ENCODE measurements at places on chromosomes 16 and 17.

DNA sequence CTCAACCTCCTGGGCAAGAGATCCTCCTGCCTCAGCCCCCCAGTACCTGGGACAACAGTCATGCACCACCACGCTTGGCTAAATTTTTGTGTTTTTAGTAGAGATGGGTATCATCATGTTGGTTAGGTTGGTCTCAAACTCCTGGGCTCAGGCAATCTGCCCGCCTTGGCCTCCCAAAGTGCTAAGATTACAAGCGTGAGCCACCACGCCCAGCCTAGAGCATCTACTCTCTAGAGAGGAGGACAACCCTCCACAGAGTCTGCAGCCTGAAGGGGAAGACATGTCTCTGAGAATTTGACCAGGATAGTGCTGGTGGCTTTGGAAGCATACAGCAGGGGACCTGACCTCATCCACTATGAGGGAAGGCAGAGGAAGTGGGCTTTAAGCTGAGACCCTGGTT is 4.7 kb upstream of the GRB2 start:
- no peak for DNase-seq

GRCh38 chr16:23523876-23524385 is 13.6 kb upstream of the GGA2 start:
- DNase-seq, result no peak

GRCh38 chr16:77591347-77591746 is 131.0 kb upstream of the NUDT7 start:
- no peak for DNase-seq

GRCh38 chr17:75645889-75646637 is 12.8 kb downstream of the SMIM5 start:
- DNase-seq, result no peak

- no peak for DNase-seq
Observed at GRCh38 chr16:53501216-53501859, 1.7 kb downstream of the AKTIP start.

DNA sequence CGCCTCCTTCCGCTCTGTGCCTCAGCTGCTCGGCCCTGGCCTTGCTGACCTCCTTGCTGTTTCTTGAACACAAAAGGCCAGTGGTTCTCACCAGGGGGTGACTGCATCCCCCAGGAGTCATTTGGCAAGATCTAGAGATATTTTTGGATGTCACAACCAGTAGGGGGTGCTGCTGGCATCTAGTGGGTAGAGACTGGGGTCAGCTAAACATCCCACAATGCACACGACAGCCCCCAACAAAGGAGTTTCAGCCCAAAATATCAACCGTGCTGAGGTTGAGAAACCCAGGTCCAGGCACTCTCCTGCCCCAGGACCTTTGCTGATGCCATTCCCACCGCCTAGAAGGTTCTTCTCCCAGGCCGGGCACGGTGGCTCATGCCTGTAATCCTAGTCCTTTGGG is 39.7 kb downstream of the ABCC6 start:
- DNase-seq, result no peak

- DNase-seq, result no peak
Observed at GRCh38 chr17:27268394-27269085, 25.4 kb upstream of the WSB1 start.

DNA sequence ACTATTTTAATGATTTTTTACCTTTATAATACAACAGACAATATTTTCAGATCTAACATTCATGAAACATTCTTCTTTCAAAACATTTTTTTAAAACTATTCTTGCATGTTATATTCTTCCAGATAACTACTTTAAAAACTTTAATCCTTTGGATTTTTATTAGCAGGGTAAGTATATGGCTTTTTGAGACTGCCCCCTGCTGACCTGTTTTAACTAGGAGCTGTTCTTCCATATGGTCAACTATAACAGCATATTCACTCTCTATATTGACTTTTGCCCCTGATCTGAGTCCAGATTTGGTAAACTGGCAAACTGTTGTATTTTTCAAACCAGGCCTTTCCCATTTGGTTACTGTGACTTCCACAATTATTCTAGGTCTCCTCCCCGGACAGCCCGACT is 16.5 kb downstream of the ZNF18 start:
- DNase-seq, result no peak

DNA sequence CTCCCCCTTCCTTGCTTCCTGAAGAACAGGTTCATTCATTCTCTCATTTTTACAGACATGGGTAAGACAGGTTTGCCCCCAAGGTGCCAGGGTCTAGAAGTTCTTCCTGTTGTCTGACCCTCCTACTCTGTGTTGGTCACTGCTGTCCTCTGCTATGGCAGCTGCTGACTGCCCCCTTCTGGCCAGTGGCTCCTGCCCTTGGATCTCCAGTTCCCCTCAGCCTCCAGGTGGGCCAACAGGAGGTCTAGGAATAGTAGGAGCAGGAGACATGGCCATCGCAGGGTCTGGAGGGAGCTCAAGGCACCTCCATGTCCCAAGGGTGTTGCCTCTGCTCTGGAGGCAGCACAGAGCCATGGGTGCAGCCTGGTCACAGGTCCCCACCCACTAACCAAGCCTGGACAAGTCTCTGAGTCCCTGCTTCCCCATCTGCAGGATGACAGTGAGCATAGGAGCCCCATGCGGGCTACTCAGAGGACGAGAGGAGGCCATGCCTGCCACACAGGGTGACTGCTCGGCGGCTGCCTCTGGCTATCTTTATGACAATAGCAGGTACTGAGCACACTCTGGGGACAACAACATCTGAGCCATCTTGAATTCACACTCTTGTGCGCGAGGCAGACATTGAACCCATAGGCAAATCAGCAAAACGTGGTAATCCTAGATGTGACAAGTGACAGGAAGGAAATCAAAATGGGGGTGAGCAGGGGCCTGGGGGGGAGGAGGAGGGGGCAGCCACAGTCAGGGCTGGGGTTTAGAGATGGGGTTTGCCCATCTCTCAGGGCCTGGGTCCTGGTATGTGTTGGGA is 27.0 kb upstream of the NXPH3 start:
- no peak for DNase-seq

DNA sequence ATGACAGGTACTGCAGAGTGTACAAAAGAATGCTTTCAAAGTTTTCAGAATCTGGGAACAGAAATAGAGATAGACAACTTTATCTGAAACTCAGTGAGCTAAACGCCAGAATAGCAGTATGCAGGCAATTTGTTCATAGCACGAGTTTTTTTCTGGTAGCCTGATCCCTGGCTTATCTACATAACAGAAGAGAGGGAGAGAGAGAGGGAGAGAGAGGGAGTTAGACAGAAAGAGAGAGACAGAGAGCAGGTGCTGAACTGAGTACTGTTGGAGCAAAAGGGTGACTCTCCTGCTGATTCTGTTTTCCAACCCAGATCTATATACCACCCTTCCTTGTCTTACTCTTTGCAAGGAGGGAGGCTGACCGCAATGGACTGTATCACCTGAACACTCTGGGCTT is 388.0 kb upstream of the CA10 start:
- DNase-seq, result no peak

- no peak for DNase-seq
Observed at GRCh38 chr16:24721830-24722238, 7.6 kb upstream of the TNRC6A start.

DNA sequence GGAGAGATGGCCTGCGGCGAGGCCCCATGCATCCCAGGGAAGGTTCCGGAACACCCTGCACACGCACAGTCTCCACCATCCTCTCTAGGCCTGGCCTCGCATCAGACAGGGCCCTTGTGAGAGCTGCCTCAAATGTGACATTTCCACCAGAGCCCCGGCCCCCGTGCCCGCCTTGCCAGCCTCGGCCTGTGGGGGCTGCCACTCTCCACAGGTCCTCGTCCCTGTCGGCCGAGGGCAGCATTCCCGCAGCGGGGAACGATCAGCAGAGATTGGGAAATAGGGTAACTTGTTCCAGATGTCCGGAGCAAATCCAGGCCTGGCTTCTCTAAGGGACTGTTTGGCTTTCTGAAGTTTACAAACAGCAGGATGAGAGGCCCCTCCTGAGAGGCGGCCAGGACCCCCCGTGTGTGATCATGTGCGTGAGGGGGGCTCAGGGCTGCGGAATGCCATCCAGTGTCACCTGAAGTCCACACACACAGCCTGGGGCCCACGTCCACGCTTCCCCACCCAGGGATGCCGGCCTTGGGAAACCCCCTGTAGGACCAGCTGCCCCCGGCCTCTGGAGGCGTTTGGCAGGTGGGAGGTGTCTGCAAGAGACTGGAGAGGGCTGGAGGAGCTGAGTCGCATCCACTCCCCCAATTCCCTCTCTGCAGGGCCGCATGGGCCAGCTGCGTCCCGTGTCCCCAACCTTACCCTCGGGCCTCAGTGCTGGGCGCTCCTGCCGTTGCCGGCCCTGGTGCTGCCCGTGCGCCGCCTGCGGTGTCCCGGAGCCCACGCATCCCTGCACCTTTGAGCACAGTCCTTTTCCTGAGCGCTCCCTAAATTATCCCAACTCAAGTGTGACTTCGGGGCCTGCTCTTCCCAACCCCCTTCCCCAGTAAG is 70.4 kb downstream of the ZDHHC7 start:
- no peak for DNase-seq

GRCh38 chr17:57441270-57441600 is 184.9 kb downstream of the MSI2 start:
- DNase-seq, result no peak

DNA sequence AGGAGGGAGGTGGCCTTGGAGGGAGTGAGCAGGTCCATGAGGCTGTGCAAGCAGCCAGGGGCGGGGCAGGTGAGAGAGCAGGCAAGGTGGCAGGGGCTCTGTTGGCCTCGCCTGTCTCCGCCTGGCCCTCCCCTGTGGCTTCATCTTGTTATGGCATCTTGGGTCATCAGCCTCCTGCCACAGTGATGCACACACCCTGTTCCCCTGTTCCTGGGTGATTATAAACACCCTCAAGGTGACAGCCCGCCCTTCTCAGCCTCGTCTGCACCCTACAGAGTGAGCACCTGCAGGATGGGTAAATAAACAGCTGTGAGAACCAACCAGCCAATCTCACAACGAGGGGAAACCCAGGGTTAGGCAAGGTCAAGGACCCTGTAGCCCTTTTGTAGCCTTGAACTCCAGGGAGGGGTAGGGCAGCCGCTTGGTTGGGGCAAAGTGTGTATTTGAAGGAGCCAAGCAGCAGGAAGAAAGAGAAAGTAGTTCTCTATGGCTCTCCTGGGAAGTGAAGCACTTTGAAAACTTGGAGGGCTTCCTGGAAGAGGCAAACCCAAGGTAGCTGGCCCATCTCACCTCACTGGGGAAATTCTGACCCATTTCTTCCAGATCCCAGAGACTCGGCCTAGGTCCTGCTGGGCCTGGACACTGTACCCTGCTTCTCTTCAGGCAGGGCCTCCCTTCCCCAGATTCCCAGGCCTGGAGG is 60.6 kb downstream of the NT5M start:
- no peak for DNase-seq

- DNase-seq, result no peak
Observed at GRCh38 chr16:47622451-47623176, 161.5 kb downstream of the PHKB start.

GRCh38 chr16:66335704-66336329 is 30.7 kb upstream of the CDH5 start:
- DNase-seq, result no peak

DNA sequence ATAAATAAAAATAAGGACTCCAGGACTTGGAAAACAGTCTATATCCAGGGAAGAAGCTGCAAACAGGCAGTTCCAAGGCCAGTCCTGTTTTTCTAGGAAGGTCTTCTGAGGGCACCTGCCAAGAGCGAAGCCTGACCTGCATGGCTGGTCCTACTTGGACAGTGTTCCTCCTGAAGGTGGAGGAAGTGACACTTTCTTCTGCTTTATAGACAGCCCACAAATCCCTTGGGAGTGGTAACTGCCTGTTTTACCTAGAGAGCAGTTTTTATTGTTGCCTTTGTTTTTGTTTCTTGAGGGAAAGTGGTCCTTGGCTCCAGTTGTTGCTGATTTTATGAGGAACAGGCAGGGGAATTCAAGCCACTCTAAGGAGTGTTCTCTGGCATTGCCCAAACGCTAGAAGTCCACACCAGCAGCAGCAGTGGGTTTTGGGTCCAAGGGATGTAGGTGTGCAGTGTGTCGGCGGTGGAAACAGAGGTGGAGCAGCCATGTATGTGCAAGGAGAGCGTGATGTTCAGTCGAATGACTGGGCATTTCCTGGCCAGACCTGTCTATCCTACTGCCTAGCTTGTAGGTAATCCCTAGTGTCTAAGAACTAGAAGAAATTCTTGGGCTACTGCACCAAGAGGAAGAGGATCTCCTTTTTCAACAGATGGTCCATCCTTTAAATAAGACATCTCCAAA is 35.3 kb downstream of the LDHD start:
- DNase-seq, result no peak

GRCh38 chr16:87314990-87315420 is 2.2 kb downstream of the C16orf95 start:
- DNase-seq, result no peak

DNA sequence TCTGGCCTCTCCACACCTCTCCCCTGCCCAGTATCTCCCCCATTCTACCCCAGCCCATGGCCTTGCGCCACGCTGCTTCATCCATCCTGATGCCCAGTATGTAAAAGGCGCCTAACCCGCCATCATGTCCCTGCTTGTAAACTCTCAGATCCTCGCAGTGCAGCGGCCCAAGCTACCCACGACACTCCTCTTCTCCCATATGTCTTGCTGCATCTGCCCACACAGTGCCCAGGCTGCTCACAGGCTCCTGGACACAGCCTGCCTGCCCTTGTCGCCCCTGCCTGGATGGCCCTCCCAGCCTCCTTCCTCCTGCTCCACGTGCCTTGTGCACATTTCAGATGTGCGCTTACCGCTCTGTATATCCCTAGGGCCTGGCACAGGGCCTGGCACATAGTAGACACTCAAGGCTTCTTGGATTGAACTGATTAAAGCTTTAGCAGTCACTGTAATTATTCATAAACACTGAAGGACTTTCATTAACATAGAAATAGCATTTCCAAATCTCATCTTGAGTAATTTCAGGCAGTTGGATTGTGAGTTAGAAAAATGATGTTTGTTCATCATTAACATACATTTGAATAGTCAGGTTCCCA is 129.1 kb downstream of the CLEC16A start:
- no peak for DNase-seq

DNA sequence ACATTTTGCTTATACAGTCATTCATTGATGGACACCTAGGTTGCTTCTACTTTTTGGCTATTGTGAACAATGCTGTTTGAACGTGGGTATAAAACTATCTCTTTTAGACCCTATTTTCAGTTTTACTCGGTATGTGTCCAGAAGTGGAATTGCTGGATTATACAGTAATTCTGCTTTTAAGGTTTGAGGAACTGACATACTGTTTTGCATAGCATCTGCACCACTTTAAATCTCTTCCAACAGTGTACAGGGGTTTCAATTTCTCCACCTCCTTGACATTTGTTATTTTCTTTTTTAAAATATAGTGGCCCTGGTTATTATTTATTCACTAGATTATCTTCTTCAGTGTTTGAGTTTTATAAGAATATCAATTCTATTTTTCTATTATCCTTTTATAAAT is 116.9 kb downstream of the USP22 start:
- DNase-seq, result no peak

- DNase-seq, result no peak
Observed at GRCh38 chr16:84794186-84794585, 25.6 kb upstream of the CRISPLD2 start.

GRCh38 chr17:17547210-17547764 is 44.2 kb downstream of the PEMT start:
- DNase-seq, result no peak

- DNase-seq, result no peak
Observed at GRCh38 chr17:73521376-73521775, 122.9 kb downstream of the SDK2 start.

Measured in SW 1271 (cell line).